ENCODE measurements at places on chromosomes 13 and 19.

DNA sequence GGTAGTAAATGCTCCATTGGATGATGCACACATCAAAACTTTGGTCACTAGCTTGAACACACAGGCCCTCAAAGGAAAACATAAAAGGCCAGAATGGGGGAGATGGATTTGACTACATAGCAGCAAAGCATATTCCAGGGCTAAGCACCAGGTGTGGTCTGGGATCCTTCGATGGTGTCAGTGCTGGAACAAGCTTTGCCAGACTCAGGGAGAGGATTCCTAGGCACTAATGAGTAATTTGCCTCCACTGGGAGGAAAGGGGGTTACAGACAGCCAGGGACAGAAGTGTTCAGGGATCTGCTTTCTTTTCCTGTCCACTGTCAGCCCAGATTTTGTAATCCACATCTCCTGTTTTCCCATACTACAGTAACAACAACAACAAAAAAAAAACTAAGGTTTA is 157.2 kb upstream of the OBI1 start:
- no peak for DNase-seq

GRCh38 chr13:98586400-98587345 is 9.8 kb upstream of the STK24 start:
- DNase-seq: no peak

GRCh38 chr13:51747438-51748434 is 56.2 kb downstream of the DHRS12 start:
- DNase-seq: no peak

DNA sequence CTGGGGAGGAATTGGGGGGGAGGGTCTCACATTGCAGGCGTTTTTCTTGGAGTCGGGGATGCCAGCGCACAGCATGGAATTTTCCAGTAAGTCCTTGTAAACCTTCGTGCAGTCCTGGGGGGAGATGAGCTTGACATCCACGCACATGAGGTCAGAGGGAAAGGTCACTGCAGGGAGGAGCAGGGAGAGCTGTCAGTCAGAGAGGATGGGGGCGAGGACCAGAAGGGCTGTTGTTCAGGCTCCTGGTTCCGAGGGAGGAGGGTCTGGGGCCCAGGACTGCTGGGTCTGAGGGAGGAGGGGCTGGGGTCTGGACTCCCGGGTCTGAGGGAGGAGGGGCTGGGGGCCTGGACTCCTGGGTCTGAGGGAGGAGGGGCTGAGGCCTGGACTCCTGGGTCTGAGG is 4.0 kb downstream of the KLK7 start:
- DNase-seq: no peak

GRCh38 chr13:75079226-75079625 is 402.7 kb downstream of the TBC1D4 start:
- no peak for DNase-seq

GRCh38 chr13:112893207-112893569 is 75.8 kb upstream of the MCF2L start:
- DNase-seq: no peak

DNA sequence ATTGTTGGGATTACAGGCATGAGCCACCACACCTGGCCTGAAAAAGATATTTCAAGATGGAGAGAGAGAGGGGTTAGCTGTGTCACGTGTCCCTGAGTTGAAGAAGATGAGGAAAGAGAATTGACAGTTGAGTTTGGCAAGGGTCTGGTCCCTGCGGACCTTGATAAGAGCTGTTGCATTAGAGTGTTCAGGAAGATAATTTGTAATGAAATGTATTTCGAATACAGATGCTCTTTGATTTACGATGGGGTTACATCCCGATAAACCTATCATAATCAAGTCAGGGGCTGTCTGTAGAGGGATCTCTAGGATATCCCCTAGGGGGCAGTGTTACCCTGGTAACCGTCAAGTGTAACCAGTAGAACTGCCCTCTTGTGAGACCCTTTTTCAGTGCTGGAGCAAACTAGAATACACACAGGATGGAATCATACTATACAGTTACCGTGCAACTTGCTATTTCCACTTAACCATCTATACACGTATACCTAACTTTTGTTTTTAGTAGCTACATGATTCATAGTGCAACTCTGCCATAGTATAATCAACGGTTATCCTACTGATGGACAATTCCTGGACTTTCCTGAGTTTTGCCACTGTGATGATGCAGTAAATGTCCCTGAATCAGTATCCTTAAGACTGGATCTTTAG is 1.5 kb upstream of the ELOF1 start:
- DNase-seq: peak; percentile 75

DNA sequence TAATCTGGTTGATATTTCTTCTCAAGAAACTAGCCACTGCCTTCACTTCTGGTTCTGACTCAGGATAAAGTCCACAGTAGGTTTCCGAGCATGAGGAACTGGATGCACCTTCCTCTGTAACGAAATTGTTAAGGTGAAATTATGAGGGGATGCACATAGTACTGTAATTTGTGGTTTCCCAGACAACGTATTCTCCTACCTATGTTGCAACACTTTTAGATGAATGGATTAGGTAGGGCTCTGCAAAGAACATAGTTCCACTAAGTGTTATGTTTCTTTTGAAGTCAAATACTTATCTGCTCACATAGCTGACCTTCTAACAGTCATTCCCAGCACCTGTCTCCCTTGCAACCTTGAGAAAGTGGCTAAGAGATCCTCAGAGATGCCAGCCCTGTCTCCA is 5.7 kb upstream of the ZC3H13 start:
- DNase-seq: no peak

GRCh38 chr19:5334824-5335500 is 5.7 kb downstream of the PTPRS start:
- no peak for DNase-seq

- no peak for DNase-seq
Measured at GRCh38 chr19:5172859-5173630, 167.6 kb downstream of the PTPRS start.

DNA sequence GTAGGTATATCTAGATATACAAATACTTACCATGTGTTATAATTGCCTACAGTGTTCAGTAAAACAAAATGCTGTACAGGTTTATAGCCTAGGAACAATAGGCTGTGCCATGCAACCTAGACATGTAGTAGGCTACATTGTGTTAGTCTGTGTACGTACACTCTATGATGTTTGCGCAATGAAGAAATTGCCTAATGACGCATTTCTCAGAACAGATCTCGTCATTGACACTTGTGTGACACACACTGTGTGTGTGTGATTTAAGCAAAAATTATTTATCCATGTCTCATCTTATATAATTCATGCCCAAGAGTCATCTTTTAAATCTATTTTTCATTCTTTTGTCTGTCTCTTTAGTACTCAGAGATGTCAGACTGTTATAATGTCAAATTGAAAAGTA is 1888.8 kb upstream of the PCDH20 start:
- no peak for DNase-seq

DNA sequence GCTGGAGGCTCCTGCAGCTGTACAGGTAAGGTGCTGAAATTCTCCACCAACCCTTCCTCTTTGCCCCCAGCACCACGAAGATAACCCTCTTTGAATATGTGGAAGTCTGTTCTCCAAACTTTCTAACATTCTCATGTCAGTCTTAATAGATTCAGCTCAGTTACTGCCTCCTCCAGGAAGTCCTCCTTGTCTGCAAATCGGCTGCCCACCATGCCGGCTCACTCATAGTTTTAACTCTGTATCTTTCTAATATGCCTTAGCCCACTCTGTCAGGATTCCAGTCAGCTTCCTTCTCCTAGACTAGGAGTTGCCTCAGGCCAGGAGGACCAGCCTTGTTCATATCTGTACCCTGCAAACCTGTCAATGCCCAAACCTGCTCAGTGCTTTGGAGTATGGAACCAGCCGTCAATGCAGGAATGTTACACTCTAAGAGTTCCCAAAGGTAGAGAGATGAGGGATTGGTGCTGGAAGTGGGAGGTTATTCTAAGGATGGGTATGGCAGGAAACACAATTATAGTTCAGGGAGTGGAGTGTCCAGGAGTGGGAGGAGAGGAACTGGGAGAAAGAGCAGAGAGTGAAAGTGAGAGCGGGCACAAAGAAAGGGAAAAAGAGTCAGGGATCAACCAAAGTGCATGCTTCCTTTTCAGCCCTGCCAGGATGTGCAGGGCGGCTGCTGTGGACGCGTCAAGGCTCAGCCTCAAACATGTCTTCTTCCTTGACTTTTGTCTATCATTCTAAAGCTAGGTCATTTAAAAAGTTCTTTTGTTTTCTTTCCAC is 38.0 kb upstream of the ALOX5AP start:
- DNase-seq: no peak

DNA sequence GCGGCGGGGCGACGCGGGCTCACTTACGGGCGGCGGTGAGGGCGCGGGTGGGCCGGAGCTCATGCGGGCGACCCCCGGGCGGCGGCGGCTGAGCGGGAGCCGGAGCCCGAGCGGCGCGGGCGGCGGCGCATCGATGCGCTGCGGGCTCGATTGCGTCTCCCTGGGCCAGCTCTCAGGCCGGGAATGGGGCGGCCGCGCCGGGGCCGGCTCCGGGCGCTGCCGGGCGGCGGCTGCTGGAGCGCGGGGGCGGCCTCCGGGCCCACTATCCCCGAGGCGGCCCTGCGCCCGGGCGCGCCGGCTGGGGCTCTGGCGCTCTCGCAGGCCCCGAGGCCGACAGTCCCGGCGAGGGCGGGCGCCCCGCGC is 1.4 kb upstream of the TSHZ3 start:
- DNase-seq: peak; percentile 46

DNA sequence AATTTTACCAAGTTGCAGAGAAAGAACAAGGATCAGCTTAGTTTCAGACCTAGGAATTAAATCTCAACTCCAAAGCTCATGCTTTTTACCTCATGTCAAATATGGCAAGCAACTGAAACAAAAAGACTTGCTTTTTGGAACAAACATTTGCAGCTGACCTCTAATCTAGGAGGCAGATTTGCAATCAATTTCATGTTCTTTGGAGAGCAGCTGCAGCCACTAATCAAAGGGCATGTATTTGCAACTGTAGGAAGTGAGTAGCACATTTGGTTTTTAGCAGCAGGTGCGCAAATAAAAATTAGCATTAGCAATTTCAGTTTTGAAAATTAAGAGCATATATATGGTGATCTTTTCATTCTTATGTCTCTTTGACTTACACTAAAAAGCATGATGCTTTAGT is 459.3 kb upstream of the SLC10A2 start:
- DNase-seq: no peak

- no peak for DNase-seq
Measured at GRCh38 chr13:99446242-99446641, 55.0 kb upstream of the TM9SF2 start.

DNA sequence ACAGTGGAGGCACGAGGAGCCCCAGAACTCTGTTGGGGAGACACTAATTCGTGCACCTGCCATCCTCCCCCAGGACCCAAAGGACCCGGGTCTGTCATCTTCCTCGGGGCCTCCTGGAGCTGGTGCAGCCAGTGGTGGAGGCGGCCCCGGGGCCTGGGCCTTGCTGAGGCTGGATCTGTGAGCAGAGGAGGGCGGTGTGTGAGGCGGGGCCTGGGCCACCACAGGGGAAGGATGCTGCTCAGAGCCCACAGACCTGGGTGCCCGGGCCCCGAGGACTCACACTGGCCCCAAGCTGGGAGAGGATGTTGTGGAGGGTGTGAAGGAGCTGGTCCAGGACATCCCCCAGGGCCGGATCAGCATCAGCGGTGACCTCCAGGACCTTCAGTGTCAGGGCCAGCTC is 8.3 kb downstream of the IFNL3 start:
- peak; percentile 38 for DNase-seq

GRCh38 chr13:26012995-26013394 is 38.8 kb downstream of the SHISA2 start:
- no peak for DNase-seq

DNA sequence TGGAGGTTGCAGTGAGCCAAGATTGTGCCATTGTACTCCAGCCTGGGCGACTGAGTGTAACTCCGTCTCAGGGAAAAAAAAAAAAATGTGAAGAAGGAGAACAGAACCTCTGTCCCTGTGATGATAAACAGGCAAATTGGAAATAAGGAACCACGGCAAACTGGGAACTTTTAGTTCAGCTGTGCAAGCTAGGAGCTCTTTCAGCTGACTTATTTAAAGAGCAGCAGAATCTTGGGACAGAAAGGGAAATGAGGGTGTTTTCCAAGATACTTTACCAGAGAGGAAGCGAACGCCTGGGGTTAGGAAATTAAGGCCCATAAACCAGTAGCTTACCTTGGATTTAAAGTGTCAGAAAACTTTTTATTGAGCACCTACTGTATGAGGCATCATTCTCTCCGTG is 3.0 kb upstream of the UPF1 start:
- DNase-seq: no peak

DNA sequence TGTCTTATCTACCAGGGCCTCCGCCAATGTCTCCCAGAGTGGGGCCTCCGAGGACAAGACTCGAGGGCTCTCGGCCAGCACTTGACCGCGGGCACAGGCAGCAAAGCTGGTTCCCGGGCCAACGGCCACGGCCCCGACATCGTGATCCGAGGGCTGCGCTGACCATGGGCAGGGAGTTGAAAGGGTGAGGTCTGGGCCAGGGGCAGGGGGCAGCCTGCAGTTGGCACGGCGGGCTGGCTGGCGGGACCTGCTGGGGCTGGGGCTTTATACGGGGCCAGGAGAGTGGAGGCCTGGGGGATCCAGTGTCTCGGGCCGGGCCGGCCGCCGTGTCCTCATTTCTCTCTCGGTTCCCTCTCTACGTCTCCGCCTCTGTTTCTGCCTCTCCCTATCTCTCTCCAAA is 9.8 kb upstream of the LINGO3 start:
- DNase-seq: no peak

GRCh38 chr19:55640577-55641425 is at the start of gene ZNF580:
TSS of gene ZNF580 (plus strand) at chr19:55641002. CDS start at chr19:55642509, 1,507 bp downstream.
- peak; percentile 70 for DNase-seq

DNA sequence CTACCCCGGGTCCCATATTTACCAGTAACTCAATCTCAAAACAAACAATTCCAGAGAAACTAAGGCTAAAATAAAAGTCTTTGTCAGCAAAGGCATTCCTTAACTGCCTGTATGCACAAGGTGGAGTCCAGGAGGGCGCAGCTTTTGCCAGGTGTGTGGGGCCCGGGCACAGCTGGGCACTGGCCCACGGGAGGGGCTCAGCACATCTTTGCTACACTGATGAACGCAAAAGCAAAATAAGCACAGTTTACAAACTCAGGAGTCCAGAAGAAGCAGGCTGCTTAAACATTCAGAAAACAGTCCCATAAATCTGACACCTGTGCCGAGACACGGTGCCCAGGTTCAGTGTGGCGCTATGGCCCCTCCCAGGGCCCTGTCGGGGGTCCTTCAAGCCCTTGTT is 70.8 kb downstream of the SLC7A1 start:
- DNase-seq: no peak

GRCh38 chr13:101065329-101065728 is 351.0 kb downstream of the NALCN start:
- DNase-seq: no peak

DNA sequence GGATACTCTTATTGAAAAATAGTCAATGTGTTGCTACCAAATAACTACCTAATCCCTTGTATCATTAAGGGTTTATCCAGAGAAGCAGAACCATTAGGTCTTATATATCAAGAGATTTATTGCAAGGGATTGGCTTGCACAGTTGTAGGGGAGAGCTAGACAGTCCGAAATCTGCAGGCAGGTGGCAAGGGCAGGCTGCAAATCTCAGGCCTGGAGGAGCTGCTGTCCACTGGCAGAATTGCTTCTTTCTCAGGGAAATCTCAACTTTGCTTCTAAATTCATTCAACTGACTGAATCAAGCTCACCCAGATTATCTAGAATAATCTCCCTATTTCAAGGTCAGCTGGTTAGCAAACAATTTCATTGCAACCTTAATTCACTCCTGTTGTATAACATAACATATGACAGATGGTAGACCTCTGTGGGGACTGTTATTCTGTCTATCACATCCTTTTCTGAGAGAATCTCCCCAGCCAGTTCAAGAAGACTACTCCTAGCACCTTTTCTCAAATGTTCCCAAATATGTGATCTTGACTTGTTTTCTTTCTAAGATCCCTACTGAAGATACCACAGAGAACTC is 194.2 kb downstream of the NHLRC3 start:
- DNase-seq: no peak

Measured in activated naive CD4-positive, alpha-beta T cell treated with anti-CD3 and anti-CD28 coated beads, Interleukin-2, amount 10 ng/mL, durations not matched to agents 7 days and 5 days (primary cell).